ENCODE measurements at places on chromosomes 16 and 17.

GRCh38 chr16:55146966-55147365 is 177.0 kb upstream of the IRX6 start:
- no peak for DNase-seq

- DNase-seq = no peak
Observed at GRCh38 chr17:71024172-71024571, 854.8 kb downstream of the KCNJ2 start.

- no peak for DNase-seq
Observed at GRCh38 chr17:17343896-17344506, 40.8 kb downstream of the NT5M start.

DNA sequence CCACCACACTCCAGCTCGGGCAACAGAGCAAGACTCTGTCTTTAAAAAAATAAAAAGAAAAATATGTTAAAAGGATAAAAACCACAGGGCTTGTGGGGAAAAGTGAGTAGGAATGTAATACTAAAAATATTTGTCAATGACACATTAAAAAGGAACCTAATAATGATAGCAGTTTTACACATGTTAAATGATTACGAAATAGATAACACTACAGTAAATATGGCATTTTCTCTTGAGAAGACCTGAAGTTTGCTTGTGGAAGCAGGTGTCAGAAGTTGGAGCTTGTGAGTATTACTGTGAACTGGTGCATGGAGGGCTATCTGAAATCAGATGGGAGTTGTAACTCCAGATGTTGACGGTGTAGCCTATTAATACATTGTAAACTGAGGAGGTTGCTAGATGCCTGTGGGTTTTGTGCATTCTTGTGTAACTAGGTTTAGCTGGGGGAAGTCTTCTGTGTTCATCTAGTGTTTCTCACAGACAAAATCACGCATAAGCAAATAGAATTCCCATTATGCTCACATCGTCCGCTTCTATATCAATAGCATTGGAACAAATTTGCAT is 44.2 kb upstream of the CLEC18A start:
- DNase-seq = no peak

GRCh38 chr16:10776280-10776679 is 32.6 kb downstream of the NUBP1 start:
- DNase-seq = no peak

DNA sequence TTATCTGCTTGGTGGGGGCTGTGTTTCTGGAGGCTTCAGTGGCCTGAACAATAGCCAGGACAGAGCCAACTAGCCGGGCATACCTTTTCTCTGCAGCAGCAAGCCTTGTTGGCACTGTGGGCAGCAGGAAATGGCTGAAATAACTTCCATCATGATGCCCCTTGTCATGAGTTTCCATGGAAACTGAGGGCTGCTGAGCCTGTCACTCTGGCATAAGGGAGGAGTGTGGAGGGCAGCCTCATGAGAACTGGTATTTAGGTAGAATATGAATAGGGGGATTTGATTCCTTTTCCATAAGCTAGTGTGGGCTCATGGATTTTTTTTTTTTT is 39.4 kb downstream of the PLCG2 start:
- DNase-seq = no peak

GRCh38 chr17:27634026-27634335 is 3.0 kb downstream of the LGALS9 start:
- no peak for DNase-seq

All from NCI-H1436 treated with DMSO at 0.1 percent for 48 hours (cell line).